ENCODE measurements at places on chromosomes 5 and 9. TPM values are rescaled to one million over a fixed set of nuclear protein-coding genes. Genes with fewer than 3 reads are reported as not detected.
A peak's percentile ranks its signal among the peaks of the same experiment; 100 is the strongest.

GRCh38 chr5:113489299-113489698, 1.0 kb upstream of the MCC start:
- DNase-seq: peak; percentile 98

GRCh38 chr5:36875051-36875789, 1.3 kb upstream of the NIPBL start:
- peak; percentile 41 for DNase-seq

Gene CER1
- total RNA-seq: not detected

Gene KLHL9
- 37.1 TPM for total RNA-seq

- DNase-seq: no peak
These were observed 353.5 kb downstream of the FBXL17 start for GRCh38 chr5:108028412-108028811.

DNA sequence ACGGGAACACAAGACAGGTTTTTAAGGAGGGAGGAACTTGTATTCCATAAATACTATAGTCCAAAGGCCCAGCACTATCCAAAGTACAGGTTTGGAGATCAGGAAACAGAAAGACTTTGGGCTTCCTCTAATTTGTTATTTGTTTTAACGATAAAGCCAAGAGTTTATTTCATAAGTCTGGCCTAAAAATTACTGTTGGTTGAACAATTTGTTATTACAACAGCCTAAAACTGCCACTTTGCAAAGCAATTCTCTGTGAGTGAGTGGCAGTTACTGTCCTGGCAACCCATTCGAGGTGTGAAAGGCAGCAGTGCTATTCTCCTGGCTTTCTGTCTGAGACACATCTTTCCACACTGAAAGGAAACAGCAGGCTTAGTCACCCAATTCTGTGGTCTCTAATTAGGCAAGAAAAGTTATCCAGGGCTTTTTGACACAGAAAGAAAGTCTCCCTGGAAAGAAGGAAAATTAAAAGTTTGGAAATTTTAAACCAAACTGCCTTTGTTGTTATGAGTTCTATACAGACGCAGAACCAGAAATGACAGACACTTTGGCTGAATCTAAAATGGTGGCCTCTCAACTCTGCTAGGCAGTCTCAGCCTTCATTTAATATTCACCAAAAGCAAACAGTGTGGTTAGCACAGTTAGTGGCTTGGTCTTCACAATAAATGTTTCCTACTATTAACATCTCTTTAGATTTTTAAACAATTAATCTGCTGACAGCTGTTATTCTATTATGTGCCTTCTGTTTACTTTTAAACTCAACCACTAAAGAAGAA, 33.9 kb downstream of the PSMB7 start:
- peak; percentile 69 for DNase-seq

GRCh38 chr5:14204011-14204670, 61.0 kb downstream of the TRIO start:
- no peak for DNase-seq

DNA sequence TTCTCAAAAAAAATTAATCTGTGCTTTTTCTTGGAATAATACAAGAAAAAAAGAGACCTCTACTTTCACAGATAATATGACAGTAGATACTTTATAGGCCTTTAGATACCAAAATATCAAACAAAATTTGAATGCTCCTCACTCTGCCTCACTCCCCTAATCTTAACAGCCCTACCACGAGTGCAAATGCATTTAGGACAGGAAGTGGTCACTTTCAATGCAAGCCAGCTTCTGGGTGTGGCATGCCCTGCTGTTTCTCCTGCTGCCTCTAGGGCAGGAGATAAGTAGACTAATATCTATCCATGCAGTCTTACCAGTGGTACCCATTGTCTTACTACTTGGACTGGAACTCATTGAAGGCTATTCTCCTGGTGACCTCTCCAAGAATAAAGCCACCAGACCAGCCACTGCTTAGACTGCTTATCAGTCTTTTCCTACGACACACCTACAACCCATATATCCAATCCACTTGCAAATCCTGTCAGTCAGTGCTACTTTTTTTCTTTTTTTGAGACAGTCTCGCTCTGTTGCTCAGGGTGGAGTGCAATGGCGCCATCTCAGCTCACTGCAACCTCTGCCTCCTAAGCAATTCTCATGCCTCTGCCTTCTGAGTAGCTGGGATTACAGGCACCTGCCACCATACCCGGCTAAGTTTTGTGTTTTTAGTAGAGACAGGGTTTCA, 23.0 kb downstream of the FRRS1L start:
- DNase-seq: peak; percentile 91

DNA sequence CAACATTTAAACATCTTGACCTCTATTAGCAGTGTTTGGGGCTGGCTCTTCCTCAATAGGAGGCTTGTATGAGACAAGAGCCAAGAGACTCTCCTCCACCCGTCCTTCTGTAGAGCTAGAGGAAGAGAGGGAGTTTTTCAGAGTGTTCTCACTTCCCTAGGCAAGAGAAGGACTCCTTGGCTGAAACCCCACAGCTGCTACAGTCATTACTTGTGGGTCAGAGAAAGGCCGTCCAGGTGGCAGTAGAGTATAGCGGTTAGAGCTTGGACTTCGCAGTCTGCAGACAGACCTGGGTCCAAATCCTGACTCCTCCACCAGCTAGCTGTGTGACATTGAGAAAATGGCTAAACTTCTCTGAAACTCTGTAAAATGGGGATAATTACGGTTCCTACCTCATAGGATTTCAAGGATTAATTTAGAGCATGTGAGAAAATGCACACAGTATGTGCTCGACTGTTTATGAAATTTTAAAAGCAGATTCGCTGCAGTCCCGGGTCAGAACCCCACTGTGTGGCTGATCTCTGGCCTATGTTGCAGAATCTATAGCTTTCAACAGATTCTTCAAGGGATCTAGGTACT, 80.8 kb upstream of the ARAP3 start:
- no peak for DNase-seq

GRCh38 chr9:85155352-85155751, 485.8 kb downstream of the NTRK2 start:
- no peak for DNase-seq

- peak; percentile 64 for DNase-seq
These were observed 22.3 kb downstream of the ATPSCKMT start for GRCh38 chr5:10227379-10227778.

DNA sequence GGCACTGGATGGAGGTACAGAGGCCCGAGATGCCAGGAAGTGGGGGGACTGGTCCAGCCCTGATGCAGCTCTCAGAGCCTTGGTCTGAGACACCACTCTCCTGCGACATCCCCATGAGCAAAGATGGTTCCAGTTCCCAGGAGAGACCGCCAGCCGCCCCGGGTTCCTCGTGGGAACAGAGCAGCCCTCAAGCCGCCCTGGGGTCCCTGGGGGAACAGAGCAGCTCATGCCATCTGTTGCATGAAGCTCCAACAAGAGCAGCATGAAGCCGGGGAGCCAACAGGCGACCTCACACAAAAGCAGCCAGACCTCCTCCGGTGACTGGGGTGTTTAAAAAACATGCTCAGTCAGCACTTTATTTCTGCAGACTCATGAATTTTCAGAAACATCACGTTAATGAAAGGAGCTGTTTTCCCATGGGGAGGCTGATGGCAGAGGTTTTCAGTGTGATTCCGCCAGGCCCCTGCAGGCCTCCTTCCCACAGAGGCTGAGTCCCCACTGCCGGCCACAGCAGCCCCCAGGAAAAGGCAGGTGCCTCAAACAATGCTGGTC, 6.2 kb downstream of the SLC6A18 start:
- no peak for DNase-seq

Gene PROB1
- 0.17 TPM for total RNA-seq

Gene UBE2QL1
- total RNA-seq: 0.65 TPM

Gene CTSV
- 41.7 TPM for total RNA-seq

DNA sequence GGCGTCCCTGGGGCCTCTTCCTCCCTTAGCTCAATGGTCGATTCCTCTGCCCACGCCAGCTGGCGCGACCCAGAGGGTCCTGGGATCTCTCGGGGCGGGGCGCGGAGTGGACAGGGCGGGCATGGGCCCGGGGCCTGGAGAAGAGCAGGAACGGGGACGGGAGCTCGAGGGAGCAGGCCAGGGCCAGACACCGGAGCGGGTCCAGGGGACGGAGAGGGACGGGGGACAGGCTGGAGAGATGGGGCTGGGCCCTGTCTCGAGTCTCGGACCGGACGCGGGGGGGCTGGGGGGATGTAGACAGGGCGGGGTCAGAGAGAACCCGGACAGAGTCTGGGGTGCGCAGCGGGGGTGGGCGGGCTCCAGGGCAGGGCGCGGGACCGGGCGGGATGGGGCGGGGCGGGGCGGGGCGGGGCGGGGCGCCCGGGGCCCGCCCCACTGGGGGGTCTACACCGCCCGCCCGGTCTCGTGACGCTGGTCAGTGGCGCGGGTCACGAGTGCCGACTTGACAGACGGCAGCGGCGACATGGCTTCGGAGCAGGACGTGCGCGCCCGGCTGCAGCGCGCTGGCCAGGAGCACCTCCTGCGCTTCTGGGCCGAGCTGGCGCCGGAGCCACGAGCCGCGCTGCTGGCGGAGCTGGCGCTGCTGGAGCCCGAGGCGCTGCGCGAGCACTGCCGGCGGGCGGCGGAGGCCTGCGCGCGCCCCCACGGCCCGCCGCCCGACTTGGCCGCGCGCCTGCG, at the start of gene UAP1L1:
Gene UAP1L1, plus strand, starts transcription at position 508 of the 738 bp plus-strand sequence. Its CDS starts 16 bp downstream, at position 524.
- peak; percentile 82 for DNase-seq

GRCh38 chr5:159214486-159215271, 5.3 kb upstream of the RNF145 start:
- no peak for DNase-seq

All from A172 (cell line).